Left lobe of liver (tissue), 2 donors: ENCODE measurements at places on chromosomes 4 and X. TPM values are rescaled to one million over a fixed set of nuclear protein-coding genes. Genes with fewer than 3 reads are reported as not detected.

The GIMD1 gene
- total RNA-seq, result not detected

The PCDH18 gene
- 1.3 TPM for total RNA-seq

The ZNF185 gene
- 0.96 TPM for total RNA-seq

The CACNA1F gene
- total RNA-seq, result not detected

The MYOZ2 gene
- total RNA-seq, result not detected

The MAGEC2 gene
- not detected for total RNA-seq

The SHOX gene
- not detected for total RNA-seq

The TAB3 gene
- total RNA-seq, result 21.2 TPM

The GLUD2 gene
- 3.7 TPM for total RNA-seq

The NKAP gene
- total RNA-seq, result 3.4 TPM

DNA sequence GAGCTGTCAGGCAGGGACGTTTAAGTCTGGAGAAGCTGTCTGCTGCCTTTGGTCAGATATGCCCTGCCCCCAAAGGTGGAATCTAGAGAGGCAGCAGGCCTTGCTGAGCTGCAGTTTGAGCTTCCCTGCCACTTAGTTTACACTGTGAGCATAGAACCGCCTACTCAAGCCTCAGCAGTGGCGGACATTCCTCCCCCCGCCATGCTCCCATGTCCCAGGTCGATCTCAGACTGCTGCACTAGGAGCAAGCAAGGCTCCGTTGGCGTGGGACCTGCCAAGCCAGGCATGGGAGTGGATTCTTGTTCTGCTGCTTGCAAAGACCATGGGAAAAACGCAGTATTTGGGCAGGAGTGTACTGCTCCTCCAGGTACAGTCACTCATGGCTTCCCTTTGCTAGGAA lies 24.3 kb downstream of the PLK4 start:
- no peak for DNase-seq

DNA sequence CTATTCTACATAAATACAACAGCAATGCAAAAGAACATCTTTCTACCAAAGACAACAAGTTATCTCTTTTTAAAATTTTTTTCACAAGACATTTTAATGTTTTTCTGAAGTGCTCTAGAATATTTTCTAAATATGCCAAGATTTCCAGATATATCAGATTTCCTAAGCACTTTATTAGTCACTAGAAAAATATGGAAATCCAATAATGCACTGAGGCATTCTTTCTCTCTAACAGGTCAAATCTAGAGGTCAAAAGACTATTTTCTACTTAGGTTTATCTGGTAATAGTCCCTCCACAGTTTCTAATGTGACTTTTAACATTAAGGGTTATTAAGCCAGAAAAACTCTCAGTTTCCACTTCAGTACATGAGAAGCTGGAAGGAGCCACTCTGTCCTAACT lies 1041.2 kb upstream of the INTU start:
- DNase-seq, result no peak

DNA sequence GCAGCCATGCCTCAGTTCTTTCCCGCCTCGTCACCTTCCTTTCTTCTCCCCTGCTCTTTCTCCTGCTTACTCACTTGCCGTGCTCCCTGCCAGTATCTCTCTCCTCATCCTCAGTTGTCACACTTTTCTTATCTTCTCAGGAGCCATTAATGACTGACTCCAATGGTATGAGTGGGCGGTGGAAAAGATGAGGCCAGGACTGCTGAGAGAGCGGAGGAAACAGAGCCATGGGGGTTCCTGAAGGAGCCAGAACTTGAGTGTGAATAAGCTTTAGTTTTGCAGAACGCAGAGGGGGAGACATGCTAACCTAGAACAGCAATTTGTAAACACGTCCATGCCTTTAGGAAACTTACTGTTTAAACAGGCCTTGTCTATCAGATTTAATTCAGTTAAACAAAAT lies 126.5 kb downstream of the CHIC2 start:
- DNase-seq, result no peak

DNA sequence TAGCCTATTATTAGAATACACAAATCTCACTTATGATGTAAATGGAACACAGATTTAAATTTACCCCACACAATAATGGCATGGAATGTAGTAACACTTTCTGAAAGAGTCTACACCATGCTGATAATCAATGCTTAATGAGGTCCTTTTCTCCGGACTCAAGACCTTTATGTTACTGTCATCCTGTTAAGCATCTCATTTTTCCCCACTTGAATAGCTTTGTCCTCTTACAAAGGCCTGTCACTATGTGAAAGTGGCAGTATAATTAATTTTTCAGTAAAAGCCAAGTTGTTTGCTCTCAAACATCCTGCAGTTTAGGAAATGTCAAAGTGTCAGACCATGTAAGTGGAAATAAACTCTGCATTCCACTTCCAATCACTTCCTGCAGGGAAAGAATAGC lies 96.4 kb downstream of the GPC3 start:
- DNase-seq, result no peak

DNA sequence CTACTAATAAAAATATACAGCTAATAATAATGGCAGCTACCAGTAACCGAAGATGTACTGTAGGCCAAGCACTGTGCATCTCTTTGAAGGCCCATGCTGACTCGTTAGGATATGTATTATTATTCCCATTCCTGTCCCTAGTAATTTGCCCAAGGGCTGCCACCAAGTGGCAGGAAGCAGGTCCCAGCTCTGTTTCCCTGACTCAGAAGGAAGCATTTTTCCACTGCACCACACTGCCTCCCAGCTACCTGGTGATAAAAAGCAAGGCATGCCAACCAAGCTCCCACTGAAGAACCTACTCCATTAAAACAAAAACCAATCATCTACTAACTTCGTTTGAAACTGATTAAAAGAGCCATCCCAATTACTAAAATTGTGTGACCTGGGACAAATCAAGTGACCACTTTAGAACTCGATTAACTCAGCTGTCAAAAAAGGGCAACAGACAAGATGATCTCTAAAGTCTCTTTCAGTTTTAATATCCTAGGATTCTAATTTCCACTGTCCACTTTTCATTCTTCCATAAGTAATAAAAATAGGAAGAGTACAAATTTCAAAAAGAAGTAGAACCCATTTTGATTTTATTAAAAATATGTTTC lies 24.3 kb upstream of the PGM2 start:
- peak; percentile 54 for DNase-seq

- DNase-seq, result no peak
Measured at GRCh38 chrX:40201329-40201885, 103.6 kb upstream of the BCOR start.

DNA sequence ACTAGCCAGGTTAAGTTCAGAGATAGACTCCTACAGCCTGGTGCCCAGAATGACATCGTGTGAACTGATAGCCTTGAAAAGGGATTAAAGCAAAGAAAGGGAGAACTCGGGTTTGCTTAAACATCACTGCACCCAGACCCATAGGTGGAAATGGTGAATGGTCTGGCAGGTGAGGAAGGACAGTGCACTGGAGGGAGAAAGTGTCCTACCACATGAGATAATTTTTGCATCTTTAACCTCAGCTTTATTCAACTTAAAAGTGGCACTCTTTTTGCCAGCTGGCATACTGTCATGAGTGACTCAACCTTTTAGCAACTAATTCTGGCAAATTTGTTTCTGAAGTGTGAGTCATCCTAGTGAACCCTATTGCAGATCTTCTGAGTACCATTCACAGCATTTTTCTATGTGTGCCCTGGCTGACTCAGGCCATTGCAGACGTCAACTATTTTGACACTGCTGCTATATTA lies 53.0 kb upstream of the DAPP1 start:
- no peak for DNase-seq

GRCh38 chr4:127162741-127163140 lies 470.0 kb upstream of the INTU start:
- no peak for DNase-seq

DNA sequence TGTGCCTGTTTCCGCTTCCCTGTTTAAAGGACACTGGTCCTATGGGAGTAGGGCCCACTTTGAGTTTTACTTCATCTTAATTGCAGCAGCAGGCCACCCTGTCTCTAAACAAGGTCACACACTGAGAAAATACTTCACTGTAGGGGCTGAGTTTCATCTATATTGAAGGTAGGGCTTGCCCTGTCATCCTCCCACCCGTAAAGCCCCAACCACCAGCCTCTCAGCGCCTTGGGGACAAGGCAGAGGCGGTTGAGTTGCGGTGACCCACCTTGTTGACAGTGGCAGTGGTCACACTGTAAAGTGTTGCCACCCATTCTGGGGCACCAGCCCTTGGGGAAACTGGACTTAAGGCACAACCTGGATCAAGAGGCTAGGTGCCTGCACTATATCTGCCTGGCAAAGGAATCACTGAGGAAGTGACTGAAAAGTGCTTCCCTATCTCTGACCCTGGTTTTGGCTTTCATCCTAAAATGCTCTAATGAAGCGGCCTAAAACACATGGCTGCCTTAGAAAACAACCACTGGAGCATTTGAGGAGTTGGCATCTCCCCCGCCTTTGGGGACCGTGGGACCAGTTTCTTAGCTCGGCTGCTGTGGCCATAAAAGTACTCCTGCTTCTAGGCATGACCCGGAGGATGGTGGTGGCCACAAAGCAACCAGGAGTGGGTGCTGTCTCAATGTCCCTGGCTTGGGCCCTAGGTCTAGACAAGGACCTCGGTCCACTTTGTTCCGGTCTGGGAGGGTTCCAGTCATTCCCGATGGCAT lies 7.8 kb upstream of the WDR1 start:
- no peak for DNase-seq

GRCh38 chrX:124005228-124005627 lies 43.7 kb downstream of the STAG2 start:
- DNase-seq, result no peak

- DNase-seq, result no peak
Measured at GRCh38 chrX:79408623-79409322, 41.6 kb upstream of the ITM2A start.

GRCh38 chrX:121259170-121259569 lies 211.8 kb downstream of the GLUD2 start:
- DNase-seq, result no peak

DNA sequence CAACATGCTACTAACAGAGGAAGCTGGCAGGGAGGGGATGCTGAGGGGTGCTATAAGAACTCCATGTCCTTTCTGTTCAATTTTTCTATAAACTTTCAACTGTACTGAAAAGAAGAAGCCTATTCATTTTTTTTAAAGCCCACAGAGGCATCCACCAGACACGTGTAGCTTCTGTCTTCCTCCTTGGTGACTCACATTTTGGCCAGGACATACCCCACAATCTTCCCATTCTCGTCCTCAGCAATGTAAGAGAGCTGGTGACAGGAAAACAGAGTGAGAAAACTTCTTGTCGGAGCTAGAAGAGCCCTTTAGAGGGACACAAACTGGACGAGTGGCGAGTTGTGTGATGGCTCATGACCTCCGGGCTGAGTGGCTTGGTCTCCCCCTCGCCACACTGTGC lies 1.1 kb downstream of the NAA10 start:
- no peak for DNase-seq

- no peak for DNase-seq
Measured at GRCh38 chr4:76407440-76408119, 13.4 kb downstream of the CCDC158 start.

DNA sequence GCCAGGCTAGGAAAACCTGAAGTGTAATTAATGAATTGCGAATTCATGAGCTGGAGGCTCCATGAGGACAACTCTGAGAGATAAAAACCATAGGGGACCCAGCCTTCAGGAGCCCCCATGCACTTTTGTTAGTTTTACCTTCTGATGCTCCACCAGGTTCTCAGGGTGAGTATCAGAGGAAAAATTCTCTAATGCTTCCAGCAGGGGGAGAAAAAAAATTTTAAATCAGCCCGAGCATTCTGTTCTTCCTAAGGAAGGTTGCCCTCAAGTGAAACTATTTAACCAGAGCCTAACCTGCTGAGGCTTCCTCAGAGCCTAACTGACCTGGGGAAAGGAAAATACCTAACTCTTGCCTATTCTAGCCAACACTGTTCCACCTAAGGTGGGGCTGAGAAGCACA lies 552.6 kb downstream of the PPARGC1A start:
- no peak for DNase-seq

DNA sequence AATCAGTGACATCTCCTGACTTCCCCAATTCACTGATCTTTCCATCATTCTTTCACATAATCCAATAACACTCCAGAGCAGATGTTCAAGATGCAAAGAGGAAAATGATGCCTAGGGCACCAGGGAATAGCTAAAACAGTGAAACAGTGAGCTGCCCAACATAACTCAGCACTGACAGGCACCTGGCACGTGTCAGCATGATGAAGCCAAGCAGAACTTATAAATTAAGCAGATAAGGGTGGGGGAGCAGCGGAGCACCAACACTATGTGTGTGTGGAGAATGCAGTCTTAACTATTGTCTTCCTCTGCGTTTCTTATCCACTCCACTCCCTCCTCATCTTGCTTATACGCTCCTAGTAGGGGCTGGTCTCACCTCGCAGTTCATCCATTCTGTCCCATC lies 89.4 kb downstream of the AMMECR1 start:
- no peak for DNase-seq

DNA sequence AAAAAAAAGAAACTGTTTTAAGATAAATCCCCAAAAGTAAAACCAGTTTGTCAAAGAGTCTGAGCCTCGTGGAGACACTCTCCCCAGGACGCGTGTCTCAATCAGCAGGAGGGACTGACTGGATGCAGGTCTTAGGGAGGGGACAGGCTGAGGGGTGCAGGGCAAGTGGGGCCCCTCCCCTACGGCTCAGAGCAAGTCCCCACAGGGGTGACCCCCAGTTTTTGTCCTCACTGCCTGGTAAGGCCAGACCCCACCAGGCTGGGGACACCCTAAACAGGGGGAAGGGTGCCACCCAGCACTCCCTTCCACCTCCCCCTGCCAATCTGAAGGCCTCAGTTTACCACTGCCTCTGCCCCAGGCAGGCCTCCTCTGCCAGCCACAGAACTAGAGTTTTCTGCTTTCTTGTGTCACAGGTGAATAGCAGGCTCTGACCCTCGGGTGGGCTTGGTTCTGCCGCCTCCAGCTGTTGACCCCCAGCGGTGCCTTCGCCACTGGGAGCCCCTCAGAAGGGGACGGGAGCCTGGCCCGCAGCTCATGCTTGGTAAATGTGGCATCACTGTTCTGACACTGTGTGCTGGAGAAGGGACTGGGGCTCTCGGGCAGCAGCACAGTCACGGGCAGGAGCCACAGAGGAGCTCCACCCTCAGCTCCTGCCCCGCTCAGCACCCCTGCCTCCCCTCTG lies 69.8 kb upstream of the MXD4 start:
- DNase-seq, result no peak

- DNase-seq, result no peak
Measured at GRCh38 chrX:151391722-151392121, 5.3 kb upstream of the VMA21 start.

- no peak for DNase-seq
Measured at GRCh38 chr4:173506597-173507211, 23.3 kb downstream of the HAND2 start.

DNA sequence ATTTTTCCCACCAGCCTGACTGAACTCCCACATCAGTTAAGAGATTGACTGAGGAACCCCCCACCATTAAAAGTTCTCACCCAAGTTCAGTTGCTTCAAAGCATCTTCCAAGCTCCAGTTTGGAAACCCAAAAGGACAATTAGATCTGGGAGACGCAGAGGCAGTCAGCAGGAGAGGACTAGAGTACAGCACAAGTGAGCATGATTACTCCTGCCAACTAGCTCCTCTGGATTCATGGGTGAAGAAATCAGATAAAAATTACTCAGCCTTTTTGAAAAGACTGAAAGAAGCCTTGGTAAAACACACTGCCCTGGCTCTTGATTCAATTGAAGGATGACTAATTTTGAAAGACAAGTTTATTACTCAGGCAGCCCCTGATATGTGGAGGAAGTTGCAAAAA lies 297.5 kb downstream of the ADAM29 start:
- no peak for DNase-seq
